AG04449 (cell line): ENCODE measurements at places on chromosomes 12 and 14.

- no peak for DNase-seq
These were observed 24.7 kb downstream of the APAF1 start for GRCh38 chr12:98669751-98670150.

- DNase-seq = no peak
These were observed 57.8 kb downstream of the CCDC92 start for GRCh38 chr12:123914726-123915333.

GRCh38 chr14:64807551-64807950 lies 72.2 kb downstream of the SPTB start:
- no peak for DNase-seq

DNA sequence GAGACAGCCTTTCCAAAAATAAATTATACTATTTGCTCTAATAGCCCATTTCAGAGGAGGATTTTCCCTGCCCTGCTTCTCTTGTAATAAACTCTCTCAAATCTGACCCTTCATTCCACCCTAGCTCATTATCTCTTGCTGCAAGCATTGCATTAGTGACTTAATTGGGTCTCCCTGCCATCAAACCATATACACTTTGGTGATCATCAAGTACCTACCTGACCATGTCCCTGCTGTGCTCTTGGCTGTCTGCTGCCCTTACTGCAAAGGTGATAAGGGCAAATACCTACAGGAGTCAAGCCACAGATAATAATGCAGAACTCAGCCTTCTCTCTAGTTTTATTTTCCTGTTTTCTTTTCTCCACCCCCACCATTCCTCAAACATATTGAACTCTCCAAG lies 88.4 kb downstream of the LIN7A start:
- no peak for DNase-seq

GRCh38 chr12:94204499-94205247 lies 56.3 kb downstream of the PLXNC1 start:
- no peak for DNase-seq

DNA sequence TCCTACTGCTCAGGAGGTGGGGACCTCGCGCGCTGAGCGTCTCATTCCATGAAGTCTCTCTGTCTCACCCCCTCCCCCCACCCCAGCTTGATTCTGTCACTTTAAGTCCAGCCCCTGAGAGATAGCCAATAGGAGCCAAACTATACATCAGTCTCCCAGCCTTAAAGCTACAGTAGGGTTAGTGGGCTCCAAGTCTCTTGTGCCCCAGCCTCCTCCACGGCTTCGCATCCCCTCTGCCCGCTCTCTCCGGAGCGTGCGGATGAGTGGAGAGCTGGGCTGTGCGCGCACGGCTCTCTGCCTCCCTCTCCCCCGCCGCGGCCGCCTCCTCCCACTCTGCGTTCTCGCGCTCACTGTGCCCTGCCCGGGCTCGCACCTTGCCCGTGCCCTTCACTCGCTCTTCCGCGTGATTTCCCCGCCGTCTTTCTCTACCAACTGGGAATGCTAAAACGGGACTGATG lies at the start of gene ESRRB:
TSS of gene ESRRB (plus strand) at position 191 of the 458 bp plus-strand sequence. CDS start at position 456, 265 bp downstream.
- DNase-seq = no peak

GRCh38 chr14:74015963-74016362 lies 3.1 kb downstream of the ENTPD5 start:
- DNase-seq = no peak

DNA sequence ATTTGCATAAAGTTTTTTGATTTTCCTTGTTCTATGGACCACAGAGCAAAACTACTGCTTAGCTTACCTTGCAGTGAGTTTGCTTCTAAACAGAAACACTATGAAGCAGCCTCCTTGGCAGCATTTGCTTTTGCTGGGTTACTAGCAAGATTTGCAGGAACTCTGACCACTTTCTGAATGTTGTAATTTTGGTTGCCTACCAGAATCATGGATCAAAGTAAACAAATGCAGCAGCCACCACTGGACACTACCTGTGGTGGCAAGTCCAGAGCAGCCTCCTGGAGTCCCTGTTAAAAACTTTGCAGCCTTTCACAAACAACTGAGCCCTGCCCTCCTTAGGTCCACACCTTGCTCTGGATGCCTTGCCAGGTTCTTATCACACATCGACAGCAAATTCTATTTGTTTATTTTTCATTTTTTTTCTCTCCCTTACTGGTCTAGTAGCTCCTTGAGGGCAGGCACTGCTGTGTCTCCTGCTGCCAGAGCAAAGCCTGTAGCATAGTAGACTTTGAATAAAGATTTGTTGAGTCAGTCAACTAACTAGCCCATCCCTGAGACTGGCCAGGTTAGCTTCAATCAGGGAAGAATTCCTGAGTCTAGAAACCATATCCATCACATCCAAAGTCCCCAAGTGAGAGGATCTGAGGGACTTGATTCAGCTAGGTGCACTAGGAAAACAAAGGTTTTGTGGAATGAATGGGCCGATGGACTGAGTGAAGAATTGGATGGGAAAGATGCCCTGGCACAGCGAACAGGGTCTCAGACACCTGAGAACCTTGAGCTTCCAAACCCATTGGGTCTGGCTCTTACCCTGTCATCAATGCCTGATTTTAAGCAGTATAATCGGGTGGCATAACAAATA lies 5.7 kb downstream of the TTC6 start:
- DNase-seq = no peak
